ENCODE measurements at places on chromosomes 13 and 19. TPM values are rescaled to one million over a fixed set of nuclear protein-coding genes. Genes with fewer than 3 reads are reported as not detected.

Gene ATF5
- total RNA-seq, result 8.7 TPM

GRCh38 chr13:53004573-53004972, 24.0 kb upstream of the OLFM4 start:
- no peak for DNase-seq

DNA sequence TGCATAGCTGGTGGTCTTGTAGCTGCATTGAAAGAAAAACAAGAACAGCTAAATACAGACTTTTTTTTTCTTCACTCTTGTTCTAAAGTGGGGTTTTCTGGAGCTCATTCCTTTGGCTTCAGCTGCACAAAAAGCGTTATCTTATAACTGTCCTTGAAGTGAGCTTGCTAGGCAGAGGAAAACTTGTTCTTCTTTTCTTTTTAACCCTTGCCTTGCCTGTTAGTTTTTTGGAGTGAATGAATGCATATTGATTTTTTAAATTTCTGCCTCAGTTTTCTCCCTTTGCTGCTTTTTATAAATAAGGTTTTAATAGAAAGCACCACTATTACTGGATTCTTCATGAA, 1.5 kb downstream of the ZNF765 start:
- DNase-seq, result no peak

GRCh38 chr13:95275322-95276036, 25.8 kb downstream of the ABCC4 start:
- DNase-seq, result peak; percentile 73

DNA sequence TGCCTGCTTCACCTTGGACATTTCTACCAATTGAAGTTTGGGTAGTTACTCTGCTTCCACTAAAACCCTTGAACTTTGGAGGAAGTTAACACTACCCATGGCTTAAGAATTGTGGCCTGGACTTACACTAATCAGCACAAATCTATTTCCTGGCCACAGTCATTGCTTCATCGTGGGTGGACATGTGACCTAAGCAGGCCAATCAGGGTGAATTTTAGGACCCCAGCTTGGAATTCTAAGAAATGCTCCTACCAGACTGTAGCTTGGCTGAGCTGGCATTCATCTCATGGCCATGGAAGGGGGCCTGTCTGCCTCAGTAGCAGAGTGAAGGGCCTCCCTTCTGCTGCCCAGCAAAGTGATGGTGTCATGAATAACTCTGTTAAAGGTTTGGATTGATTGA, 58.3 kb upstream of the SLC15A1 start:
- peak; percentile 2 for DNase-seq

DNA sequence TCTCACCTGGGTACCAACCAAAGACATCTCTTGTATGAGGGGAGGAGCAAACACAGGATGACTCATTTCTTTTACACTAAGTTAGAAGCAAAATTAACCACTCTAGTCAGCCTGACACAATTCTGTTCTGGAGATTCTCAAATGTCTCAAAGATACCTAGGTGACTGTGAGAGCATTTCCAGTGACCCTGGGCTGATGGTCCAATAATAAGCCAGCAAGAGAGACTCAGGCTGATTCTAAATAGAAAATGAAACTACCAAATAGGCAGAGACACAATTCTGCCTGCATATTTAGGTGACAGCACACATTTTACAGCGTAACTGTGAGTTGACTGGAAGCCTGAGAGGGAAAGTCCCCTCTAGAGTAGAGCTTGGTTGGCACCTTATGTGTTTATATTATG, 16.3 kb downstream of the ZNF91 start:
- DNase-seq, result no peak

DNA sequence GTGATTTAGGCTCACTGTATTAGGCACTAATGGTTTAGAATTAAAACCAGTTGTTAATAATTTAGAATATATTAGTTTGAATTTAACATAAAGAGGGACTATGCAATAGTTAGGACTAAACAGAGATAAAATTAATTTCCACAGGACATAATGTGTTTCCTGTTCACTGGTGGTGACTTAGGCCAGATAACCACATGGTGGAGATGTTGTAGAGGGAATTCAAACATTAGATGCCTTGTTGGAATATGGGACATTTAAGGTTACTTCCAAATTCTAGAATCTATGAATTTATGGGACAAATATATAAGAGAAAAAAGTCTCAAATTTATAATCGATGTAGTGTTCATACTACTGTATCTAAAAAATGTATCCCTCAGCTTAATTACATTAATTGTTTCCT, 615.5 kb upstream of the KLHL1 start:
- no peak for DNase-seq

Gene IGFL4
- not detected for total RNA-seq

- DNase-seq, result no peak
Measured at GRCh38 chr19:43624933-43625332, 5.5 kb upstream of the ZNF428 start.

DNA sequence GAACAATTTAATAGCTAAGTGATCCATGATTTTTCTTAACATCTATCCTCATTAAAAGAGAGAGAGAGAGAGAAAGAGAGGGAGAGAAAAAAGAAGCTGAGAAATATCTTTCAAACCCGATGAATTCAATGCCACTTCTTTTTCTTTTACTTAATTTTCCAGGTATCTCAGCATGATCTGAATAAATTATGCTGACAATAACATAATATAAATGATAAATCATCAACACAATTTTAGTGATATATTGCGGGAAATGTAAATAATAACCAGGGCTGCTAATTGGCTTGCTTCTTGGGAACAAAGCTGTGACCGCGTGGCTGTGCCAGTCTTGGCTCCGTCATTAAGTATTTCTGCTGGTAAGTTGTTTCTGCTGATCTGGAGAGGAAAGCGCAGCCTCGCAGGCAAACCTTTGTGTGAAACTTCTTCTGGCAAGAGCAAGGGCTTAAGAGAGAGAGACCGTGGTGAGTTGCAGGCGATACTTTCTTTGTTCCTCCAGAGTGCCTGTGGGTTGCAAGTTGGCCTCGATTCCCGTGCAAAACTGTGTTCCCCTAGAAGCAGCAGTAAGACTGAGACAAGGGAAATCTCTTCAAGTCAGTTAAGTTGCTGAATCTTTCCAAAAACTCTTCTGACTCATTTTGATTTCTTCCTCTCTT, 489.1 kb upstream of the TSHZ3 start:
- DNase-seq, result no peak

- no peak for DNase-seq
Measured at GRCh38 chr13:30107121-30107520, 200.2 kb downstream of the KATNAL1 start.

- peak; percentile 33 for DNase-seq
Measured at GRCh38 chr13:98869408-98870090, 108.3 kb downstream of the DOCK9 start.

DNA sequence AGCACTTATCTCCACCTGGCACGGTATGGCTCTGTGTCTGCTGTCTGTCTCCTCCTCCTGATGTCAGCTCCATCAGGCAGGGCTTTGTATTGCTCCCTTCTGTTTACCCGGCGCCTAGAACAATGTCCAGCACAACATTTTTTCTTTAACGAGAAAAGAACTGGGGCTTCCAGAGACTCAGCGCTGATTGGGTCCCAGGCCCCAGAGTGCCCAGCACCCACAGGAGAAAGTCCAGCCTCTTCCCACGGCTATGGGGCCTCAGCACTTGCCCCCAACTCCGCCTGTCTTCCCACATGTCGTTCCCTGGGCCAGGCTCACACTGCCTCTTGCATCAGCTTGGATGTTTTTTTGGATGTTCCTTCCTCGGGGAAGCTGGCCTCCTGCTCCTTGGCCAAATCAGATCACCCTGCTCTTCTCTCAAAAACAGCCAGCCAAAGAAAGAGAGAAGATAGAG, 6.9 kb downstream of the MYPOP start:
- DNase-seq, result no peak

DNA sequence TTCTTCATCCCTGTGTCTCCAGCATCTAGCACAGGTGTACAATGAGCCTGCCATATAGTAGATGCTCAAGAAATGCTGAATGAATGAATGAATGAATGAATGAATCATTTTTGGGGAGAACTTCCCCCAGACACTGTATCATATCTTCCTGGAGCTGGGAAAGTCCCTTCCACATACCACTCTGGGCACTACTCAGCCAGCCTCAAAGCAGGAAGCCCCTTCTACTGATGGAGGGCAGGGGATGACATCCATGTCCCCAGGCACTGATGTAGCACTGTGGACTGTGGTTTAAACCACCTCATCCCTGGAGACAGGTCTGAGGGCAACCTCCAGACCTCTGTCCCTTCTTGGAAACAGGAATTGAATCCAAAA, 4.8 kb downstream of the GNA15 start:
- DNase-seq, result no peak

Gene OR7A5
- total RNA-seq, result not detected

All from renal cortical epithelial cell (primary cell).